Inflammatory macrophage treated with lipopolysaccharide for 4 hours (primary cell): ENCODE measurements at places on chromosomes 13 and 19.

DNA sequence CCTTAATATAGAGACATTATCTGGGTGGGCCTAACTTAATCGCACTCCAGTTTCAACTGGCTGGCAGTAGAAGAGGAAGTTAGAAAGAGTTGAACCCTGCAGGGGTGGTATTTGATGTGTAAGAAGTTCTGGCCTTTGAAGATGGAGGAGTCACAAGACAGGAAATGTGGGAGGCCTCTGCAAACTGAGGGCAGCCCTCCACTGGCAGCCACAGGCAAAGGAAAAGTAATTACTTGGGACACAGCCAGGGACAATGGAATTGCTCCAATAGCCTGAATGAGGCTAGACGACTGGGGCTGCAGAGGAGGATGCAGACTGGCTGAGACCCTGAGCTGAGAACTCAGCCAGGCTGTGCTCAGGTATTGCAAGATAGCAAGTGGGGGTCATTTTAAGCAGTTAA, 703.3 kb upstream of the ARGLU1 start:
- DNase-seq, result no peak

DNA sequence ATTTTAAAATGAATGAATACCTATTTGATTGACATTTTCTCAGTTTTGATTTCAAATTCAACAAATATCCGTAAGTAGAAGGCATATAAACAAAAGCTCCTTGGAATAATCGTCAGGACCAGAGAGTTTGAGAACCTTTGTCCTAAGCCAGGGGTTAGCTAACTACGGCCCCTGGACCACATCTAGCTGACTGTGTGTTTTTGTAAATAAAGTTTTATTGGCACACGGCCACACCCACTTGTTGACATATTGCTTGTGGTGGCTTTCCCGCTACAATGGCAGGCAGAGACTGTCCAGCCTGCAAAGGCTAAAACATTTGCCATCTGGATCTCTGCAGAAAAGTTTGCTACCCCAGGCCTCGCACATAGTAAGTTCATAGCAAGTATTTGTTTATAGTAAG, 83.4 kb downstream of the GNG7 start:
- DNase-seq, result peak; percentile 19

DNA sequence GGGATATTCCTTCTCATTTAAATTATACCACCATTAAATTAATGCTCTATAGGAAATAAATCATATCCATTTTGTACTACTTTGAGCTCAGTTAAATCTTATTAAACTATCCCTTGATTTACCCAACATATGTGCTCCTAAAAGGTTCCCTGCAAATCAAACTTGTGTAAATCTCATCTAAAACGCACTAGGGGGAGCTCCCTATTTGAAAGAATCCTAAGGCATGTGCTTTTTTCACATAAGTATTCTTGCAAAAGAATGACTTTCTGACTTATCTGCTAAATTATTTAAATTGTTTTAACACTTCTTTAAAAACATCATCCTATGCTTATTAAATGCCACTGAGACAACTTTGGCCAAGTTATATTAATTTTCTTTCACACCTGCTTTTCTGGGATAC, 7.9 kb downstream of the INTS6 start:
- peak; percentile 30 for DNase-seq

GRCh38 chr19:49398001-49398615, 10.1 kb downstream of the KASH5 start:
- DNase-seq, result no peak

DNA sequence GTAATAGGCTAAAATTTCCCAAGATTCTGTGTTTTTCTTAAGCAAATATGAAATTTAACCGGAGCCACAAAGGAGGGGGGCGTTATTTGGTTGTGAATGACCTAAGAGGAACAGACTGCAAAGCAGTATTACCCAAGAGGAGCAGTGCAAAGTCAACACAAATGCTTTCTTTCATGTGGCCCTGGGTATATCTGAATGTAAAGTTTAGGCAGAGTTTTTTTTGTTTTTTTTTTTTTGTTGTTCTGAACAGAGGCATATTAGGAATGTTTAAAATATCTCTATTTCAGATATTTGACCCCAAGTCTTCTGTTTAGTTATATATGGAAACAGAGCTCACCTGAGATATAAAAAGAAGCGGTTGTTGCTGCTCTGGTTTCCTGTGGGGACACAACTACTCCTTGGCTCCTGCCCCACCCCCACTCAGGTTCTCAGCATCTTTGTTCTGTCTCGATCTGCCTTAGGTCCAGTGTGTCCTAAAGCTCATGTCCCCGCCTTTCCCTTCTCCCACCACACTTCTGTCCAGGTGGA, 220.7 kb downstream of the RFC3 start:
- no peak for DNase-seq

- DNase-seq, result no peak
Observed at GRCh38 chr19:42282819-42283187, 13.8 kb downstream of the CIC start.
